Mucosa of descending colon (tissue), 3 donors: ENCODE measurements at places on chromosomes 2 and 18.

GRCh38 chr2:63488118-63488713, 100.1 kb downstream of the WDPCP start:
- DNase-seq, result no peak

DNA sequence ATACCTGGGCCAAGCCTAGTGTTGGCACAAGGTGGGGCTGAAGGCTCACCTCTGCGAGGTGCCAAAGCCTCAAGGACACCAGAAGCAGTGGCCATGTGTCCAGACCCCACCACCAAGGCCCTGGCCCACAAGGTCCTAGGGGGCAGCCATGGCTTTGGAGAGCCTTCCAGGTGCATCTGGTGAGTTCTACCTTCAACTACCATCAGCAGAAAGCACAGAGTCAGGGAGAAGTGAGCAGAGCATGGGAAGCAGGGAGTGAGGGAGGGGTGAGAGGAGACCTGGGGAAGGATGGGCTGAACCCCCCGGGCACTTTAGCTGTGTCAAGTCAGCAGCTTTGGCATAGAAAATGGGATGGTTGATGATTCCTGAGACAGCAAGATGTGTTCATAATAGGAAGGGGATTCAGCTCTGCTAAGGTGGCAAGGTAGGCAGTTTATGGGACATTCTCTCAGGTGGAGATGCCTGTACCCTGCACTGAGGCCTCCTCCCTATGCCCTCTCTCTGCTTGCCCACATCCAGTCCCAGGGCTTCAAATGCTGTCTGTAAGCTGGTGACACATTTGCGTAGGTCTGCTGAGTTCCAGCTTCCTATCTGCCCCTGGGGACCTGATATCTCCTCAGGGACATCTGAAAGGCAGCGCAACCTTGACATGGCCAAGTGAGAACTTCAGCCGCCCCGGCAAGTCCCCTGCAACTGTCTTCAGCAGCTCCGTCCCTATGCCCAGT, 83.4 kb upstream of the RGPD5 start:
- no peak for DNase-seq

DNA sequence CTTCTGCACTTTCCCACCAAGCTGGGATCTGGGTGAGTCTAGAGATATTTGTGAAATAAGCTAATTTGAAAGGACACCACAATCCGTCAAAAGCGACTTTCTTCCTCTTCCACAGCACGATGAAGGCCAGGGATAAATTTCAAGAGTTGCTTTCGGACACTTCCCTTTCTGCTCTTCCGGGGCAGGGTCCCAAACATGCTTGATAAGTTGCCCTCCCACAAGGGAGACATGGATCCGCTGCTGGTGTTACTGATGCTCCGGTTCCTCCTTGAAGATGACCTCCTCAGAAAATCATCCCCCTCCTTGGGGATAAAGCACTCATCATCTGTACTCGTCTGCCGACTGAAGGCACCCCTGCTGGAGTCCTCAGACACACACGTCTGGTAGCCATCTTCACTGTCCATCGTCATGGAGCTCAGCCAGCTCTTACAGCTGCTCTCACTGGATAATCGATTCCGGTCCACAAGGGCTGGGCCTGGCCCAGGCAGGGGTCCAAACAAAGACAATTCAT, 28.2 kb downstream of the CYTIP start:
- DNase-seq, result no peak

- DNase-seq, result no peak
Observed at GRCh38 chr2:95026471-95027368, 1.2 kb downstream of the MAL start.

GRCh38 chr2:17680119-17680518, 73.5 kb downstream of the SMC6 start:
- DNase-seq, result no peak

DNA sequence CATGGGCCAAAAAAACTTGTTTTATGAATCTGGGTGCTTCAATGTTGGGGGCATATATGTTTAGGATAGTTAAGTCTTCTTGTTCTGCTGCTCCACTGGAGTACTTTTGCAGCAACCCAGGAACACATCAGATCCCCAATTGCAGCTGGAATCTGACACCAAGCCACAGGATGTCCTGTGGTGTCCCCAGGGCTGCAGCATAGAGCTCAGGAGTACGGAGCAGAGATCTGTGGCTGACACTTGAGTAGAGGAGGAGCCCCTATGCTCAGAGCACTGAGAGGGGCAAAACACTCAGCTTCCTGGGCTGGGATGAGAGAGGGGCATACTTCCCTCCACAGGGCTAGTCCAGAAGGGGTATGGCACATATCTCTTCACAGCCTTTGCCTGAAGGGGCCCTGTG, 138.9 kb upstream of the ERBB4 start:
- DNase-seq, result no peak

- no peak for DNase-seq
Observed at GRCh38 chr2:54831480-54831879, 108.0 kb downstream of the EML6 start.

DNA sequence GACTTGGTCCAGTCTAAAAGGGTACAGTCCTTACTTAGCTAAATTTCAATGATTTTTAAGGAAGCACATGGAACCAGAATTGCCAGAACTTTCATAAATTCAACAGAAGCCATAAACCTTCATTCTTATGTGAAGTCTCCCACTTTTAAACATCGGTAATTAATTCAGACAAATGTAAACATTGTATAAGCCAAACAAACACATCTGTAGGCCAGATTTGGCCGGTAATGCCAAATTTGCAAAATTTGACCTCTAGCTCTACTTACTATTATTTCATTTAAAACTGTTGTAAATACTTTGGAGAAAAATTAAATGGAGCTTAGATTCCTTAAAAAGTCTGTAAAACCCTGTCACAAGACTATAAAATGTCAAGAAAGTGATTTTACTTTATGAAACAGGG, 83.2 kb upstream of the GALNT5 start:
- DNase-seq, result no peak

DNA sequence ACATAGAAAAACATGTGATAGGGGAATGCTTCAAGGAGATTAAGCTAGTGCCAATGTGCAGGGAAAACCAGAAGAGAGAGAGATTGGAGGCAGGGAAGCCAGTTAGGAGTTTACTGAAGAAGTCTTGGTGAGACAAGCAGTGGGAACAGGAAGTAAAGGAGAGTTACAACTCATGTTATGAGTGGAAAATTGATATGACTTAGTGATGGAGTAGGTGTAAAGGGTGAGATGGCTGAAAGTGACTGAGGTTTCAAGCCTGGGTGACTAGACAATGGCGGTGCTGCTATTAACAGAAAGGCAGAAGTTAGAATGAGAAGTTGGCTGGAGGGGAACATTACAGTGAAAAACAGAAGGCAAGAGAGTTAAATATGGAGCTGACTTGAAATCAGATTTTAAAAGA, 16.5 kb downstream of the DOK1 start:
- no peak for DNase-seq

GRCh38 chr2:38474715-38475566, 97.9 kb upstream of the ATL2 start:
- DNase-seq, result no peak
